ENCODE measurements at places on chromosomes 5 and 9.

DNA sequence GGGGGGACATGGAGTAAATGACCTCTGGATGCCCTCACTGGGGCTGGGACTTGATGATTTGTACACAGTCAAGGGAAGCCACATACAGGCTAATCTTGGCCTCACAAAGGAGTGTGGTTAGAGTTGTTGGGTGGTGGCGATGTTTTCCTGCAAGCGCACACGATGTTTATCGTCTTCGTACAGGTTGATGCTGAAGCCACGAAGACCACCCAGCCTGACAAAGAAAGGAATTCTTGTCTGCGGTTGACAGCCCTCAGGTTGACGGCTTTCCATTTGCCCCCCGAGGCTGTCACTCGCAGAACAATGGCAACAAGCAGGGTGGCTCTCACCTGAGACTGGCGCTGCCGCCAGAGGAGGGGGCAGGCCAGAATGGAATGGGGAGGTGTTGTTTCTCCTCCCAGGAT is 14.1 kb upstream of the XPA start:
- DNase-seq, result no peak

DNA sequence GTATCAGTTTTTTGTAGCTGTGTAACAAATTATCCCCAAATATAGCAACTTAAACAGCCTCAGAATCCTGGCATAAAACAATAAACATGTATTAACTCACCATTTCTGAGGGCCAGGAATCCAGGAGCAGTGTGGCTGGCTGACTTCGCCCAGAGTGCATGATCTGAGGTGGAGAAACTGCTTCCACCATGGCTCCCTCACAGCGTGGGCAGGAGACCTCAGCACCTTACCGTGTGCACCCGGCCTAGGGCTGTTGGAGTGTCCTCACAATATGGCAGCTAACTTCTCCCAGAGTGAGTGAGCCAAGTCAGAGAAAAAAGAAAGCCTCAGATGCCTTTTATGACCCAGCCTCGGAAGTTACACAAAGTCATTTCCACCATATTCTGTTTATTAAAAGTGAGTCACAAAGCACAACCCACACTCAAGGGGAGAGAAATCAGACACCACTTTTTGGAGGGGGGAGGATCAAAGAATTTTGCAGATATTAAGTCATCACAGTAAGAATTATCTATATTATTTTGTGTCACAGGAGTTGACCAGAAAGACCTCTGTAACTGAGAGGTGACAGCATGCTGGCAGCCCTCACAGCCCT is 59.6 kb downstream of the TSTD2 start:
- no peak for DNase-seq

DNA sequence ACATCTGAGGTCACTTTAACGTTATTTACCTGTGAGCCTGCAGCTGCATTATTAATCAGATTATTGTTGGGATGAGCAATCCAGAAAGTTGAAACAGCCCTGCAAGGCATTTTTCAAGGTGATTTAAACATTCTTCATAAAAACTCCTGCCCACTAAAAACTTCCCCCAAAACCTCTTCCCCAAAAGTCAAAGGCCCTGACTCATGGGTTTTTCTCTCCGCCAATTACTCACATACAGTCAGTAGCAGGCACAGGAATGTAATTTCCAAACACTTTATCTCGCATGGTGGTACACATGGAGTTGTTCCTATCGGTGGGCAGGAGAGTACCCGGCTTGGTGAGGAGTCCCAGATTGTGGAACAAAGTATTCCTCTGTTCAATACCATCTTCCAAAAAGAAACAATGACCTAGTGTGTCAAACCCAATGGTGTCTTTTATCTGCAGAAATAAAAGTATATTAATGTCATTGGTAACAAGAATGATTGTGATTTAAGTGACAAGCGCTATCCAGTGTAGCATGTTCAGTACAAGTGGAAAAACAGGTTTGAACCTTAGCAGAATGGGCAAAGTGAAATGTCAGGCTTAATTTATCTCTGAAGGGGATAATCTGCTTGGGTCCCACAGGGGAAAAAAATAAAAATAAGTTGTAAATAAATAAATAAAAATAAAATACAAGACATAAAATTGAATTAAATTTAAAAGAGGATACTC is 38.3 kb downstream of the CEMIP2 start:
- DNase-seq, result no peak

DNA sequence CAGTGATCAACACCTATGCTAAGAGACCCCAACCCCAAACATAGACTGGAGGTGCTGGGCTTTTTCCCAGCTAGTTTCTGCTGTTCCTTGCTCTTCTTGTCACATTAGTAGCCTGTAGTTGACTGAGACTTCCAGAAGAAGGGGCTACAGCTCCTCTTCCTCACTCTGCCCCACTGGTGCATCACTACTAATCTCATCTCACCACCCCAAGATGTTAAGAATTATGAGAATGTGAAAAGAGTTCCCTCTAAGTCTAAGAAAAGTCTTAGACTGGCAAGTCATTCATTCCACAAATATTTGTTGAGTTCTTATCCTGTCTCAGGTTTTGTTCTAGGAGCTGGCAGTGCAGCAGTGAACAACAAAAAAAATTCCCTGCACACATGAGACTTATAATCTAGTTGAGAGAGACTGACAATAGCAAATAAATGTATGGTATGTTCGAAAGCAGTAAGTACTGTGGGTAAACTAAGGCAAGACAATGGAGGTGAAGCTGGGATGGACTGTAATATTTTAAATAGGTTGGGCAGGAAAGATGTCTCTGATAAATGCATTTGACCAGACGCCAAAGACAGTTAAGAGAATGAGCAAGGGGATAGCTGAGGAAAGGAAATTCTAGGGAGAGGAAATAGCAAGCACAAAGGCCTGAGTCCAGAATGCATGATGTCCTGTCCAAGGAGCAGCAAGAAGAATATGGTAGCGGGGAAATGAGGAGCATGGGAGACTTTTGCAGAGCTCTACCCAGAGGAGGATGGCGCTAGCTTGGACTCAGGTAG is 92.3 kb downstream of the PTCD2 start:
- no peak for DNase-seq

DNA sequence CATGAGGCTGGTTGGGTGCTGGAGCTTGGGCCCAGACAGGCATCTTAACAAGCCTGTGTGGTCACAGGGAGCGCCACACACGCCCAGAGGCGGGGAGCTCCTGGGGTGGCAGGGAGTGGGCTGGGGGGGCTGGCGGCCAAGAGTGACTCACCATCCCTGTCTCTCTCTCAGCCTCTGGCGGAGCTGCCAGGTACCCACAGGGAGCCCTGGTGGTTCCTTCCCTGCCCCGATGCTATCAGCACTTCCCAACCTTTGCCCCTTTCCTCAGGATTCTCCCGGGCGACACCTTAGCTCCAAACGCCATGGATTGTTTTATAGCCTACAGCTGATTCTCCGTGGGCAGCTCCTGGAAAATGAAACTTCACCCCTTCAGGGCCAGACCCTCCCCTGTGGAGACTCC is 5.5 kb downstream of the SLC9A3 start:
- no peak for DNase-seq

GRCh38 chr5:92678640-92679039 is 902.4 kb downstream of the NR2F1-AS1 start:
- no peak for DNase-seq

GRCh38 chr5:10059556-10059955 is 190.1 kb downstream of the ATPSCKMT start:
- DNase-seq, result no peak

DNA sequence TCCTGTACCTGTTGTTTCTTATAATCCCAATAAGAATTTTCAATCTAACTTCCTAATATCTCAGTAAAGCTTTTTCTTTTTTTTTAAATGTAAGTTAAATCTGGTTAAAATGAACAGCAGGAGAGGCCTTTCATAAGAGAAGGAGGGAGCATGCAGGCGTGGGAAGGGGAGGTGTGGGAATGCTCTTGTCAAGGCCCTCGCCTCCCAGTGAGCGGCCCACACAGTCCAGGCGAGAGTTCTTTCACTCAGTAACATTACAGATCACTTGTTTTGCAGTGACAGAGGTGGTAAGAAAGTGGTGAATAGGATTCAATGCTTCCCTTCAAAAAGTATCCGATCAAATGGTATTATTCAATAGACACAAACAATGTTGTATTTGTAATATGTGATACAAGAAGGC is 125.0 kb downstream of the EPB41L4A start:
- no peak for DNase-seq

DNA sequence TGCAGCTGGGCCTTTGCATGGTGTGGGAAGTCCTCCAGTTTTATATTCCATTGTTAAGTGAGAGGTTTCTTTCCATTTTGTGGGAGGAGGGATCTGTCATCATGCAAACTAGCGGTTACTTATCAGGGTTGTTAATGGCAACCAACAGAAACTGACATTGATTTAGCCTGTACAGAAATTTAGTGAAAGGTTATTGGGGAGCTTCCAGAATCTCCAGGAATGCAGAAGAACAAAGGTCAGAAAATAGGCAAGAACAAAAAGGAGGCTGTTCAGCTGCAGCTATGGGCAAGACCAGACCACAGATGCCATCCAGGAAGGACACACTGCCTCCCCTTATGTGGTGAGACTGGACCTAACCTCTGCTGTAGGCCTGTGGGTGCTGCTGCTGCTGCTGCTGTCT is 395.8 kb downstream of the KDM4C start:
- DNase-seq, result no peak

DNA sequence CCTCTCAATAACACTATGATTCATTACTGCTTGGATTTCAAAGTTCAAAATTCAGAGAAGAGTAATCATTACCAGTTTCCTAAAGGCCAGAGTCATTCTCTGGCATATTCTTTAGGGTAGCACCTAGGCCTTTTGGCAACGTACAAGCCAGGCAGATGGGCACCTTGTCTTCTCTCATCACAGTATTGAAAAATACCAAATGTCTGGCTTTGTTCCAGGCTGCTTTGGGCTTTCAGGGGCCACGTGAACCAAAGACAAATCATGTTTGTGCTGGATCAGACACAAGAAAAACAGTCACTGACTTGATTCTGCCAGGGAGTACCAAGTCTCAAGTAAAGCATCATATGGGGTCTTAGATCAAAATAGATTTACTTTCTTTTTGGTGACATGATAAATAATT is 15.5 kb downstream of the MEGF9 start:
- no peak for DNase-seq

DNA sequence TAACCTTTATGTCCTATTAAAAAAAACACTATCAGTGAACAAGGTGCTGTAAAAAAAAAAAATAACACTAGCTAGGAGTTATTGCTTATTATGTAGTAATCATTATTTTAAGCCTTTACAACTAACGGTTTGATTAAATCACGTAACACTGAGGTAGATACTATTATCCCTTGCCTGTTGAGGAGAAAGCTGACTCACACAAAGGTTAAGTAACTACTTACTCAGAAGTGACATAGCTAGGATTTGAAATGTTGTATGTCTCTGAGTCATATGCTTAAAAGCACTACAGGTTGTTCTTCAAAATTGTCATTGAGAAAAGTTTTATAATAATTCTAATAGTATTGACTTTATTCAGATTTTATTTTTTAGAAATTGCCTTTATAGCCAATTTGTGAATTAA is 8.8 kb downstream of the TENT2 start:
- DNase-seq, result no peak

DNA sequence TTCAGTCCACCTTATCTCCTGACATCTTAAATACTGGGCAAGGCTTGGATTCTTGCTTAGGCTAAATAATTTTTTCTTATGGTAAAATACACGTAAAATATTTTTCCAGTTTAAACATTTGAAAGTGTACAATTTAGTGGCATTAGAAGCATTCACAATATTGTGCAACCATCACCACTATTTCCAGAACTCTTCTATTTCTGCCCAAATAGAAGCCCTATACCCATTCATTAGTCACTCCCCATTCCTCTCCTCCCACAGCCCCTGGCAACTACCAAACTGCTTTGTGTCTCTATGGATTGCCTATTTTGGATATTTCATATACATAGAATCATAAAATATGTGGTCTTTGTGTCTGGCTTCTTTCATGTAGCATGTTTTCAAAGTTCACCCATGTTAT is 57.6 kb downstream of the IL31RA start:
- DNase-seq, result no peak

DNA sequence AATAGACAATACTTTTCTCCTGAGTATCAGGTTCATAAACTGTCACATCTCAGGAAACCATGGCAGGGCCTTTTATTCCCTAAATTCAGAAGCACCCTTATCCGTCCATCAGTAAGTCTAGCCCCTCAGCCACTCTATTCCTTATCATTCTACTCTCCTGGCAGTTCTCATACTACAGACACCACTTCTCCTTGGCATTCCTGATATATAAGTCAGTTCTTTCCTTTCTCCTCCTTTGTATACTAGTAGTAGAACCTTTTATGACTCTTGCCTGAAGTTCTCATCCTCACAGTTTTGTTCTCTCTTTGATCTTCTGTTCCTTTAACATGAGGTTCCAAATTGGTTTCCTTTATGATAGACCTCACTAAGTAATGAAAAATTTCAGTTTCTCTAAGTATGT is 29.3 kb downstream of the GRAMD2B start:
- DNase-seq, result no peak

DNA sequence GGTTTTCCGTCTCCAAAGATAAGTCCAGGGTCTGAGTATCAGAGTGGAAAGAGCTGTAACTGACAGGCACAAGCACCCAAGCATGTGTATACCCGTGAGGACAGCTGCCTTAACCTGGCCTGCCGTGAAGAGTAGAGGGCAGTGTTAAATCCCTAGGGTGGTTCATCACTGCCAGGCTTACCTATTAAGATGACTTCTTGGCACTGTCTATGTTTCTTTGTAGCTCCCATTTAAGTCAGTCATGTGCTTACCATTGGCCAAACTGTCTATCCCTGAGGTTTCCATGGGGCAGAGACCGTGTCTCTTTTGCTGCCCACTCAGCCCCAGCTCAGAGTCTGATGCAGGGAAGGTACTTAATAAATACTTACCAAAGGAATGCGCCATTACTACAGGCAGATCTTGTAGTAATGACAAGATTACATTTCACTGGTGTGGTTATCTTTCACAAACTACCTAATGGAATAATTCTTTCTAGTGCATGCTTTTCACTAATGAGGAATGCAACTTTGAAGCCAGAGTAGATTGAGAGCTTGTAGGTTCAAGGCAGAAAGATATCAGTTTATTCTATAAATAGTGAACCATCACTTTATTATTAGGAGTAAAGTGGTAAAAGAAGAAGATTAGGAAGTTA is 64.2 kb downstream of the SNX24 start:
- no peak for DNase-seq

DNA sequence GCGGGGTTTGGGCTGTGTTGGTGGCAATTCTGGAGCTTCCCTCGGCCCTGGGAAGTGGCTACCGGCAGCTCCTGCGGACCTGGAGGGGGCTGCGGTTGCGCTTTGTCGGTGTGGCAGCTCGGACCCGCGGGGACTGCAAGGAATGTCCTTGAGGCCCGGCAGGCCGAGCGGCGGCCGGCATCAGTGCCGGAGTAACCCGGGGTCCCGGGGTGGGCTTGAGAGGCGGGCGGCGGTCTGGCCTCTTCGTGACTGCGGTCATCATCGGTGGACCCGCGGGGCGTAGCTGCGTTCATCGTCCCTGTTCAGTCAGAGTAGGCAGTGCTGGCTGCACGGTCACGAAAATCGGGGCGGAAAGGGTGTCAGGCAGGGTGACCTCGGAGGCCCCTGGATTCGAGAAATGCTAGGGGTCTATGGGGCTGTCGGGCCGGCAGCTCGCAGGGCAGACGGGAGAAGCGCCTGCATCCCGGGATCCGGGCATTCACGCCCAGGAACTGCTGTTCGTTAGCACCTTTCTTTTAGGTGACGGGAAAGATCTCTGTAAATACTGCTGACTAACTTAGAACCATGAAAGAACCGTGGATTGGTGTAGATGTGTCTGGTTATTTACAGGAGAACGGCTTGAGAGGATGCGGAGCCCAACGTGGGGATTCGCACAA is 474 bp downstream of the HMGCR start:
- no peak for DNase-seq

Measured in T1000 (cell line).